ENCODE measurements at places on chromosomes 12 and 14.
A peak's percentile ranks its signal among the peaks of the same experiment; 100 is the strongest.

DNA sequence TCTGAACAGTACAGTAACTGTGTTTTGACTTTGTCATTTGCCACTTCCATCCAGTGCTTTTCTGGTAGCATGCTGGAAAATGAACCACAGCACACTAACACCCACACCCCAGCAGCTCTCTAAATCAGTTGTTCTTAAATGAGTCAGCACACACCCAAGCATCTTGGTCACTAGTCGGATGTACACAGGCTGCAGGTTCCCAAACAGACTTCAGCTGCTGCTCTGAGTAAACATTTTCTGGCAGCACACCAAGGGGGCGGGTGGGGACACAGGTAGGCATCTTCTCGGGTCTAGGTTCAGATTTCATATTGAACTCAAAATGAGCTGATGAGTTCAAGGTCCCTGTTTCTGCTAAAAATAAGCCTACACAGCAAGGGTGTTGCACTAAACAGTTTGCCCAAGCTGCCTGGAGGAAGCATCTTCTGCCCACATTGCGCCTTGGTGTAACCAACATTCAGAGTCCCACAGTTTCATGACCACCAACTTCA is 39.8 kb downstream of the IFNG start:
- DNase-seq = peak; percentile 26

DNA sequence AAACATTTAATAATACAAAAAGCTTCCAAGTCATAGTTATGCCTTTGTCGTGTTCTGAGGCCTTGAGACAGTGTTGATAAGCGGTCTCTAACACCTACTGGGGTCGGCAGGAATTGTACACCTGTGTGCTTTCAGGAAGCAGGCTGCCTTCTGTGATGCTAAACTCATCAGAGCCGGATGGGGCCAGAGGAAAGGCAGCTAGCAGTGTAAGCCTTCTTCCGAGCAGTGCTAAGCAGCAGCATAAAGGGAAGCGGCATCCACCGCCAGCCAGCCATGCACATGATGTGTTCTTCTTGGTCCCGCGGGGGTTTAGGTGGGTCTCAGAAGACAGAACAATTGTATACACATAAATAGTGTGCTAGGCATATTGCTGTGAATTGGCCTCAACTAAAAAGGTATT is 159.3 kb downstream of the SLC15A4 start:
- no peak for DNase-seq

DNA sequence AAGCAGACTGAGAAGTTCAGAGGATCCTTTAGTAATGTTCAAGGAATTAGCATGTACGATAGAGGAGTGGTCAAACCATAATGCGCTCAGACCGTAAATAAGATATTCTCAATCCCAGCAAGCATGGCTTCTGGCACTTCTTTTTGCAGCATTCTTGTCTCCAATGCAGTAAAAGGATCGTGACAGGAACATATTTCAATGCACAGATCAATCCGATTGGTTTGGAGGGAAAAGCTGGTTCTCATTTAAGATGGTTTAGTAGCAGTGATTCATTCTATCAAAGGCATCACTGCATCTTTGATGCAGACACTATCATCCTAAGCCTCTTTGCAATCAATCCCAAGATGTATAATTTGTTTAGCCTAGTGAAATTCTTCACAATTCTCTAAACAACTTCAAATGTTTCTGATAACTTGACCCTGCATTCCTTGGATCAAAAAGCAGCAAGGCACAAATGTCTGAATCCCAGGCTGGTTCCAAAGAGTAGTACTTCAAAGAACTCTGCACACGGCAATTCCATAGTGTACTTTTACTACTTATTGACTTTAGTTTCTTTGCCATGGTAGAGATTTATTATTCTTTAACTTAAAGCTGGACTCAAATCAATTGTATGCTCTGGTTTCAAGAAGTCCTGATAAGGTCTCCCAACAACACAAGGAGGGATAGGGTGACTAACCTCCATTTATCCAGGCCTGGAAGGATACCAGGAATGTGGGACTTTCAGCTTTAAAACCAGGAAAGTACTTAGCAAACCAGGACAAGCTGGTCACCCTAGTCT is 96.8 kb upstream of the MDM1 start:
- no peak for DNase-seq

DNA sequence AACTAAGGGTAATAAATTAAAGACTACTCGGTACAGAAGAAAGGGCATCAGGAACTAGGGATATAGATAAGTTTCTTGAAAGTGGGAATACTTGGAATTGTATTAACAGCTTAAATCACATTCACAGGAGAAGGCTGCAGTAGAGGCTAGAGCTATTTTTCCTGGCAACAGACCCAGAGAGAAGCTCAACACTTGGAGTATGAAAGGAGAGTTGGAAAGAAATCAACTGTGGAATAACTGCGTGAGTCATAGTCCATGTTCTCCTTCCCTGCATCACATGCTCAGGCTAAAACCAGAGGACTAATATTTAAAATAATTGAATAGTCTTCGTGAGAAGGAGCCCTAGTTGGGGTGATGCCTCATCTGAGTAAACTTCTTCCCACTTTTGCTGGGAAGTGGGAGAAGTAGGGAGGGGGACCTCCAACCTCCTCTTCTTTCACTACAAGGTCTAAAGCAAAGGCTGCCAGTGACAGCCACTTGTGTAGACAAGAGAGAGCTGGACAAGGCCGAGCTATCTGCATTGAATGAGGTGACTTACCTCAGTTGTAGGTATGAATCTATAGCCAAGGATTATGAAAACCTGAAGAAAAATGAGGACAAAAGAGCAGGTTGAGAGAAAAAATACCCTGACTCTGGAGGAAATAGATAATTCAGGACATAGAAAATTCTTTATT is 32.7 kb downstream of the DYRK2 start:
- no peak for DNase-seq

DNA sequence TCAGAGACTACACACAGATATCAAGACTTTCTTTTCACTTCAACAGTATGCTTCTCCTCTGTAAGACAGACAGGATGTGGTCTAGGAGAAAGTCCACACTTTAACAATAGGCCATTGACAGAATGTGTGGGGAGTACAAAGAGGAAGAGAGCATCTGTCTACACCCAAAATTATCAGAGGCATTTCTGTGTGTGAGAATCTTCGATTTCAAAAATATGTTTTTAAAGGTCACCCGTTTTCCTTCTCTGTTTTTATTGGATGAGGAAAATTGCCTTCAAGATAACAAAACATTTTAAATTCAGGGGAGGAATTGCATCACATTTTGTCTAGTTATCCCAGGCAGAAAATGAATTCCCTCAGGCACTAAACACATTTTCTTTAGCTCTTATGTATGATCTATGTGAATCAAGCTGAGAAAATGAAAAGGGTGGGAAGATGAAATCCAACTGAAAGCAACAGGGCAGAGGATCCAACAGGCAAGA is 16.4 kb downstream of the NAV3 start:
- no peak for DNase-seq

DNA sequence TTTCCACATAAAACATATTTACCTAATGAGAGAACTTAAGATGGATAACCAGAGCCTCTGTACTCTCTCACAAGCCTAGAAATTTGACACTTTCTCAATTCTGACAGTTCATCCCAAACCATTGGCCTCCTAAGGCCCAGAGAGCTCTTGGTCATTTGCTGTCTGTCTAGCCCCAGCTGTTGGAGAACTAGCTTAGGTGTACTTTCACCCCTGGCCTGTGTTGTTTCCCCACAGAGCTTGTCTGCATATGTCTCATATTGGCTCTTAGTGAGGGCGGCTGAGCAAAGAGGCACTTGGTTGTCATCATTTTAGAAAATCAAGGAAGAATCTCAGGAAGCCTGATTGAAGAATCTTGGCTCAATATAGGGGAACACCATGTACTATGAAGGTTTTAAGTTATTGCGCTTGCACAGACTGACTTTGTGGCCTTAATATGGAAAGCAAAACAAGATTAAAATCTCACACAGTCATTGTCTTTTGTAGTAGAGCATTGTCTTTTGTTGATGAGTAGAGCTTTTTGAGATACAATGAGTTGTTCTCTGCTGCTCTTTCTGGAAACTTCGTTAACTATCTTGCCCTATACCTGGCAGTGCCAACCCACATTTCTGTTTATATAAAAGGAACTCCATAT is 324.6 kb downstream of the RAD51B start:
- no peak for DNase-seq

DNA sequence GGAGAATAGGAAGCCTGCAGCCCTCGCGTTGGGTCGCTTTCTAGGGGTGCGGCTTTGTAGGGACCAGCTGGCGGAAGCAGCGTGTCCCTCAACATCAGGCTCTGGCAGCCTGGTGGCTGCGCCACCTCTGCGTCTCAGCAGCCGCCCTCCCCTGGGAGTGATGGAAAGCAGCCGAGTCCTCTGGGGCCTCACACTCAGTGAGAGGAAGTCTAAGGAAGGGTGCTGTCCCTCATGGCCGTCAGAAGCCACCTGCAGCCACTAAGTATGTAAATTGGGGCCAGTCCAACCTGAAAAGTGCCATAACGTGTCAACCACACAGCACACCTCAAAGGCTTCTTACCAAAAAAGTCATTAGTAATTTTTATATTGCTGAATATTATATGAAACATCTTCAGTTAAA is 80.3 kb downstream of the WDR20 start:
- no peak for DNase-seq

Measured in stimulated activated CD4-positive, alpha-beta T cell treated with anti-CD3 and anti-CD28 coated beads, Interleukin-15, amount 100 ng/mL, for 1 hour (primary cell).